ENCODE measurements at places on chromosomes 2 and 18.
A peak's percentile ranks its signal among the peaks of the same experiment; 100 is the strongest.

GRCh38 chr18:48201337-48202005 is 207.7 kb downstream of the ZBTB7C start:
- DNase-seq: no peak

DNA sequence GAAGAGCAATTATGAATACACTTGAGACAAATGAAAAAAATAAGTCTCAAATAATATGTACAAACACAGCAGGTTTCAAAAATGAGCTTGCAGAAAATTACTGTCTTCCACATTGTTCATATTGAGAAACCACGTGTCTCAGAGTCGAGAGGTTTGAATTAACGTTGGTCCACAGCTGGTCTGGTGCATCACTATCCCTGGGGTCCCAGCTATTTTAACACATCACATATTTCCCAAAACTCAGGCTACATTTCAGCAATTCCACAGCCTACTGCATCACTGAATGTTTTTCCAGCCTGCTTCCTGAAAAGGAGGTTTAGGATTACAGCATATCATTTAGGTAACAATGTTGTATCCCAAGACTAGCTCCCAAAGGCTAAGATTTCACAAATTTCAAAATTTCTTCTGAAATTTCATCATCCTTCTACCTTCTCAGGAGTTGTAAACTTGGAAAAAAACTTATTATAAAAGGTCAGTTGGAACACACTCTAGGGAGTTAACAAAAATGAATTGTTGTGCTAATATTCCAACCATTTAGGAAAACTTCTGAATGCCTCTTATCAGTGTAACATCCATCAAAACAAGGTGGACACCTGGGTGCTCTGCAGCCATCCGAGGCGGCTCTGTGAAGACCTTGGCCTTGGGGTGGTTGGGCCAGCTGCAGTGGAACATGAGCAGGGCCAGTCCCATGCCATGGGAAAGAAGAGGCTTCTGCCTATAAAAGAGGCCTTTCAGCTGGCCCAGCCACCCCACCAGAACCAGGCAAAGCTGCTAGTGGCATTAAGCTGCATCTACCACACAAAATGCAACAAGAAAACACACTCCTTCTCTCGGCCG is 198.1 kb upstream of the RBBP8 start:
- no peak for DNase-seq

GRCh38 chr2:145503511-145503910 is 983.6 kb upstream of the ZEB2 start:
- no peak for DNase-seq

DNA sequence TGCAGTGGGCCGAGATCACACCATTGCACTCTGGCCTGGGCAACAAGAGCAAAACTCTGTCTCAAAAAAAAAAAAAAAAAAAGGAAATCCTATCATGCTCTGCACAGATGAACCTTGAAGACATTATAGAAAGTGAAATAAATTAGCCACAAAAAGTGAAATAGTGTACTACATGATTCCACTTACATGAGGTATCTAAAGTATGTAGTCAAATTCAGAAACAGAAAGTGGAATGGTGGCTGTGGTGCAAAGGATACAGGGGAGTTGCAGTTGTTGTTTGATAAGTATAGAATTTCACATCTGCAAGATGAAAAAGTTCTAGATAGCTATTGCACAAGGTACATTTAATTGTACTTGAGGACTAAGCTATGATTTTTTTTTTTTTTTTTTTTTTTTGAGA is 5.2 kb downstream of the ZRANB3 start:
- DNase-seq: no peak

- DNase-seq: no peak
Measured at GRCh38 chr2:166628478-166629136, 134.6 kb upstream of the SCN7A start.

GRCh38 chr18:6885992-6886796 is 156.7 kb downstream of the ARHGAP28 start:
- DNase-seq: peak; percentile 63

GRCh38 chr2:108580050-108580449 is 45.8 kb downstream of the LIMS1 start:
- DNase-seq: no peak

DNA sequence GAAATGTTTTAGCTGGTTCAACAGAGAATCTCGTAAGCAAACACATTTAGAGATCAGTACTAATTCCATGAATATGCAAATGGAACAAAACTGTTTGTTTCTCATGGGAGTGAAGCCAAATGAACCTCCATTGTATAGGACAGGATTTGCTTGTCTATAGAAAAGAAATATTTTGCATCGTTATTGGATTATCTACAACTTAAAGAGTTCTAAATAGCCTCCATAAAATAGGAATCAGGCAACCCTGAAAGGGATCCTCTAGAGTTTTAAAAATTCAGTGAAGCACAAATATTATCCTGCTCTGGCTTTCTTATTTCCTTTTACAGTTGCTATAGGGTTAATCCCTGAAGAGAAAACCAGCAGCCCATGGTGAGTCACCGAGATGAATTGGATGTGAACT is 378.4 kb upstream of the NRXN1 start:
- DNase-seq: no peak

- peak; percentile 88 for DNase-seq
Measured at GRCh38 chr2:37776487-37776886, 105.0 kb upstream of the CDC42EP3 start.

DNA sequence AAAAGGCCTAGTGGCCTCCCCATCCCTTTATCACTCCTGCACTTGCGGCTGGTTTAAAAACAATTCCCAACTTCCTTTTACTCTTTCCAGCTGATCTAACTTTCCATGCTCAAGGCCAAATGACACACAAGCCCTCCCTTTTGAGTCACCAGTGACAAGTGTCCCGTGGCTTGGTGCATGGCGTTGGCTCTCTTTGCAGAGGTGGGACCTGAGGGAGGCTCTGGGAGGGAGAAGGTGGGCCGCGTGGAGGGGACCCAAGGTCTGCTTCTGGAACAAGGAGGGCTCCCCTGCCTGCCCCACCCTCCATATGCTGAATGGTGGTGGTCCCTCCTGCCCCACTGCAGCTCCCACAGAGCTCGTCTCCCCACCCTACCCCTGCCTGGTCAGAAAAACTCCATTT is 30.8 kb upstream of the HPCAL1 start:
- no peak for DNase-seq

DNA sequence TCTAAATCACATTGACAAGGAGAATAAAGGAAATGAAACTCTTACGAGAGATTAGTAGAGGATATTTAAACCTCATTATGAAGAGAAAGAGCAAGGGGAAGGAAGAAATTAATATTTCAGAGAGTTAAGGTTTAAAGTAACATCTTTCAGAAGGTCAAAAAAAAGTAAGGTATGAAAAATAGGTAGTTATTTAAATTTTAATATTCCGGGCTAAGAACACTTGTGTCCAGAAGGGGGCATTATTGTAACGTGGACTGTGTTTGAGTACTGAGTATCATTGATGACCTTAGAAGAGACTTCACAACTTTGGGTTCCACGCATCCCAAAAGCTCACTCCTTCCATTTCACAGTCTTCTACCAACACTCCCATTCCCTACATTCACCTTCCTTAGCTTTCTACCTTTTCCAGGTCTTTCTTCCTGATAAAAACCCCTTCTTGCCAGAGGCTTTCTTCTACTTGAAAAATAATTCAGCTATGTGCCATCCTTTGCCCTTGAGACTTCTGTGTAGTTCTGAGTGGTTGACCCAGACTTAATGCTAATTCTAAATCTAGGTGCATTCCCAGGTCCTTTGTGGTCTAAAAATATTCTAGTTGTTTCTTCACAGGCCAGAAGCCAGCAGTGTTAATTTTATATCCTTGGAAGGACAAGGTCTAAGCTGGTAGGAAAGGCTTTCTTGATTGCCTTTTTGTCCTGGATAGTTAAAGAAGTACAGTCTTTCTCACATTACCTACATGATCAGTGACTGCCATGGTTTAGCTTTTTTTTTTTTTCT is 16.5 kb downstream of the DYNC1I2 start:
- DNase-seq: peak; percentile 32

DNA sequence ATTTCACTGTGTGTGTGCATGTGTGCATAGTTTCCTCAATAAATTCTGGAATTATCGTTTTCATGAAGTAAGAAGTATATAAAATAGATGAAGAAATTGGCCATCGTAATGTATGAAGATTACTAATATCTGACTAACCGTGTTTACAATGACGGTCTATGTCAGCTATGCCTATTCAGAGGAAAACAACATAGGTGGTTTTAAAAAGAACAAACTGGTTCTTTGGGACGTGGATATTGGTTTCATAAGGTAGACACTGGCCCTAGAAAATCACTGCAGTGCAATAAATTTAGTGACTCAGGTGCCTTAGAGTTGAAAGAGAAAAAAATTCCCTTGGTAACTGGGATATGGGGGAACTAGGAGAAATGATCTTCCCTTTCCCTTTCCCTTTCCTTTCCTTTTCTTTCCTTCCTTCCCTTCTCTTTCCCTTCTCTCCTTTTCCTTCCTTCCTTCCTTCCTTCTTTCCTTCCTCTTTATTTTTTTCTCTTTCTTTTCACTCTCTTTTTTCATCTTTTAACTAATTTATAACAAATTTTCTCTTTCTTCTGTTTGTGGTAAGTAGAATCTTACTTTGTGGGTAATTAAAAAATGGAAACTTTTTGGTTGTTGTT is 36.4 kb downstream of the MAP2 start:
- no peak for DNase-seq

DNA sequence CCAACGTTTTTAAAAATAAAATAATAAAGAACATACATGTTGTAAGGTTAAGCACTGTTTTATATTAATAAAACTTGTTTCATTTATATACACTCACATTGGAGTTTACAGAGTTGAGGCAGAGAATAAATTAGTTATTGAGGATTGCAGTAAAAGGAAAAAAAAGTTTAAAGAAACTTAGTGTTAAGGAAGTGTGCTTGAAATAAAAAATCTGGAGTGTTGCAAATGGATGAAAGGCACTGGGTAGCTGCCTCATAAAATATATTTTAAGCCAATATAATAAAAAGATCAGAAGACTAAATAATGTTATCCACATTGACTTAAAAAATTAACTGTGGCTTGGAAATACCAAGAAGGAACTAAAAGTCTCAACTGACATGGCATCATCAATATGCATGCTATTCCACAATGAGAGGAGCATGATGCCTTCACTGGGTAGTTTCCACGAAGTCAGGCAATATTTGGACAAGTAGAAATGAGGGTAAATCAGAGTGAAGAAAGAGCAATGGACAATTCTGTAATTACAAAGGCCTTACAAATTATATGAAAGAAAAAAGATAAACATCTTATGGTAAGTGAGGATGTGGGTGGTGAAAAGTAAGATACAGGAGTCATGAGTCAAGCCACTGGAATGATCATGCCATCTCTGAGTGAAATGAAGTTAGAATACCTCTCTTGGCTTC is 2.5 kb downstream of the GALNT3 start:
- peak; percentile 59 for DNase-seq

GRCh38 chr2:100713106-100713505 is 106.8 kb upstream of the NPAS2 start:
- DNase-seq: no peak

- DNase-seq: no peak
Measured at GRCh38 chr2:178452870-178453269, 1.7 kb downstream of the PJVK start.

DNA sequence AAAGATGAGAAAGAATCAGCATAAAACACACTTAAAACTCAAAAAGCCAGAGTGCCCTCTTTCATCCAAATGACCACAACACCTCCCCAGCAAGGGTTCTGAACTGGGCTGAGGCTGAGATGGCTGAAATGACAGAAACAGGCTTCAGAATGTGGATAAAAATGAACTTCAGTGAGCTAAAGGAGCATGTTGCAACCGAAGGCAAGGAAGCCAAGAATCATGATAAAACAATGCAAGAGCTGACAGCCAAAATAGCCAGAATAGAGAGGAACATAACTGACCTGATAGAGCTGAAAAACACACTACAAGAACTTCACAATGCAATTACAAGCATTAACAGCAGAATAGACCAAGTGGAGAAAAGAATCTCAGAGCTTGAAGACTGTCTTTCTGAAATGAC is 12.2 kb upstream of the PSMA8 start:
- DNase-seq: no peak

DNA sequence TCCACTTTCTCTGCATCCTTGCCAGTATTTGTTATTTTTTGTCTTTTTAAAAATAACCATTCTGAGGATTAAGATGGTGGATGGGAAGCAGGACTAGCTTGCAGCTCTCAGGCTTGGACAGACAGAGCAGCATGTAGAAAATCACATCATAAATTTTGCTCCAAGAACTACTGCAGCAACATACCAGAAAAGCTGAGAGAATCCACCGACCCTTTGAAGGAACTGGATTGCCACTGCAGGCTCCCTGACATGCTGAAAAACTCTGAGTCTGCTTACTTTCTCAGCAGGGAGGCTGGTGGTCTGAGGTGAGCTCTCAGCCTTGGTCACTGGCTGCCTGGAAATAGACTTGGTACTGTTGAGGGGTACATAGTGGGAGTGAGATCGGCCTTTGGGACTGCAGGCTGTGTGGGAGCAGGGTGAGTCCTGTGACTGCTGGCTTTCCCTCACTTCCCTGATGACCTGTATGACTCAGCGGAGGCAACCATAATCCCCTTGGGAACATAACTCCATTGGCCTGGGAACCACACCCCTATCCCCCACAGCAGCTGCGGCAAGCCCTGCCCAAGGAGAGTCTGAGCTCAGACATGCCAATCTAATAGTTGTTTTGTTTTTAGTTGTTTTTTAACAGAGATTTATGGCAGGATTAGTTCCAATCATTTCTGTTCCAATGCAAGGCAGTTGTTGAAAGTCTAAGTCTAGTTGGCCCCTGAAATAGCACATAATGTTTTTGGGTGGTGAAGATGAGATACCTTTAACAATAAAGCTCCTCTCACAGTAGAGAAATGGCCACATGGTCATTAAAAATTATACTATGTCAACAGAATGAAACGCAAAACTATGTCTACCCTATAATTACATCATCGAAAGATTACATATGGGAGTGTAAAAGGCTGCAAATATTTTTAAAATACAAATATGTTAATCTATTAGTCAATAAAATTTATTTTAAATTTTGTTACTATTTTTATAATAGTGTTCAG is 414.2 kb upstream of the CHAC2 start:
- DNase-seq: peak; percentile 27
